ENCODE measurements at places on chromosomes 5 and 9.

DNA sequence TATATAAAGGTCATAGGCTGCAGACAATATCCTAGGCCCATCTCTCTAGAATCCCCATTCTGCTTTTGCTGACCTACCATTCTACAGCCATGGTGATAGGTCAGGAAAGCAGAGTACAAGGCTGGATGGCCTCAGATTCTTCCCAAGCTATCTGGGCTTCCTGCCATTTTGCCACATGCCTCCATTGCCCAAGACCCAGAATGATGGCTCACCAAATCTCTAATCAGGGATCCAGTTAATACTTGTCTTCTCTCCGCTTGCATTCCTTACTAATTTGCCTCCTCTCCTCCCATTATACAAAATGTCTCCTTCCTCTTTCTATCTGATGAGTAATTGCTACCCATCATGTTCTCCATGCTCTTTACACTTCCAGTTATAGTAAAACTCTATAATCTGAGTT lies 22.7 kb upstream of the NDUFS4 start:
- DNase-seq = no peak

DNA sequence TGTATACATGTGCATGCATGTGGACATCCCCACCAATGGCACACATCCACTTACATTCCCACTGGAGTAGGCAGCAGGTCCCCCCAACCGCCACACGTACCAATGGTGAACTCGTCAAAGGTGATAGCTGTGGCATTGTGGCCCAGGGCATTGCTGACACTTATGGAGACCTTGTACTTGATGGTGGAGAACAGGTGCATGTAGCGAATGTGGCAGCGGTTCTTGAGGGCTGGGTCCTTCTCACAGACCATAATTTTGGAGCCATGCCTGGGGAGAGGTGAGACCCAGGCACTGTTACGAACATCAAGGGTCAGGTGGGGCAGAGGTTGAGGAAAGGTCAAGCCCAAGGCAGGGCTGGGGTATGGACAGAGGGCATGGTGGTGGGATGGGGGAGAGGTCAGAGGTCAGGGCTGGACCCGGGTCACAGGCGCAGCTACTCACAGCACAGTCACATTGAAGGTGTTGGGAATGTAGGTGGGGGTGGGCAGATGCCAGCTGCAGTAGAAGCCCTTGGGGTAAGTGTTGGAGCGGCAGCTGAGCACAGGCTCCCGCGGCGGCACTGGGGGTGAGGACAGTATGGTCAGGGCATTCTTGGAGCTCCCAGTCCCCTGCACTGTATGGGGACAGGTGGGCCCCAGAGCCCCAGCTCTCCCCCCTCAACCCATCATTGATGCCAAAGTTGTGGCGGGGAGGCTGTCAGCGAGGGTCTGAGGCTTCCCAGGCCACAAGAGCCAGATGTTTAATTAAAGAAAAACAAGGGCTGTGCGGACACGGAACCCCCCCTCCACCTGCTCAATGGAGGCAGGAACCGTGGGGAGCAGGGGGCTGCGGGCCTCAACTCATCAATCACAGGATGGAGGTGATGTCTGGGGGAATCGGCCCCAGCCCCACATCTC lies 31.9 kb downstream of the CNTFR start:
- no peak for DNase-seq

DNA sequence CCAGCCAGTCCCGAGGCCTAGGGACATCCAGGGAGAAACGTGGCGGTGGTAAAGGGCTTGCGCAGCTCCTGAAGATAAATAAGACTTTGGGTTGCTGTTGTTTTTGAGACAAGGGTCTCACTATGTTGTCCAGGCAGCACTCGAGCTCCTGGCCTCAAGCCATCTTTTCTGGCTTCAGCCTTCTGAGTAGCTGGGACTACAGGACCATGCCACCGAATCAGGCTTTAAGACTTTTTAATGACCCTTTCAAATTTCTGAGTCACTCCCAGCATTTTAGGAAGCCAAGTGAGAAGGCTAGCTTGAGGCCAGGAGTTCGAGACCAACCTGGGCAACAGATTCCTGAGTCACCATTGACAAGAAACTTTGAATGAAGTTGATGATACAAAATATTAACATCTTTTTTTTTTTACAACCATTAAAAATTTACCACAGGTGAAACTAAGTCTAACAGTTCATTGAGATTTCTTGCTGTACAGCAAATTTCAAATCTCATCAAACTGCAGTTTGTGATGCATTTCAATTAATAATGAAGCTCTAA lies 817 bp upstream of the GNE start:
- no peak for DNase-seq

DNA sequence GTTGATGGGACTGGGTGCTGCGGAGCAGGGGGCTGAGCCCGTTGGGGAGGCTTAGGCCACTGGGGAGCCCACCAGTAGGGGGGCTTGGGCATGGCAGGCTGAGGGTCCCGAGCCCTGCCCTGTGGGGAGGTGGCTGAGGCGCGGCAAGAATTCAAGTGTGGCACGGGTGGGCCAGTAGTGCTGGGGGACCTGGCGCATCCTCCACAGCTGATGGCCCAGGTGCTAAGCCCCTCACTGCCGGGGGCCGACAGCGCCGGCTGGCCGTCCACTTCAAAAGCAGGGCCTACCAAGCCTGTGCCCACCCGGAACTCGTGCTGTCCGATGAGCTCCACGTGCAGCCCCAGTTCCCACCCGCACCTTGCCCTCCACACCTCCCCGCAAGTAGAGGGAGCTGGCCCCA lies 917.5 kb downstream of the TAF11L14 start:
- DNase-seq = no peak

- no peak for DNase-seq
Measured at GRCh38 chr5:74364507-74364906, 276.0 kb downstream of the ENC1 start.

DNA sequence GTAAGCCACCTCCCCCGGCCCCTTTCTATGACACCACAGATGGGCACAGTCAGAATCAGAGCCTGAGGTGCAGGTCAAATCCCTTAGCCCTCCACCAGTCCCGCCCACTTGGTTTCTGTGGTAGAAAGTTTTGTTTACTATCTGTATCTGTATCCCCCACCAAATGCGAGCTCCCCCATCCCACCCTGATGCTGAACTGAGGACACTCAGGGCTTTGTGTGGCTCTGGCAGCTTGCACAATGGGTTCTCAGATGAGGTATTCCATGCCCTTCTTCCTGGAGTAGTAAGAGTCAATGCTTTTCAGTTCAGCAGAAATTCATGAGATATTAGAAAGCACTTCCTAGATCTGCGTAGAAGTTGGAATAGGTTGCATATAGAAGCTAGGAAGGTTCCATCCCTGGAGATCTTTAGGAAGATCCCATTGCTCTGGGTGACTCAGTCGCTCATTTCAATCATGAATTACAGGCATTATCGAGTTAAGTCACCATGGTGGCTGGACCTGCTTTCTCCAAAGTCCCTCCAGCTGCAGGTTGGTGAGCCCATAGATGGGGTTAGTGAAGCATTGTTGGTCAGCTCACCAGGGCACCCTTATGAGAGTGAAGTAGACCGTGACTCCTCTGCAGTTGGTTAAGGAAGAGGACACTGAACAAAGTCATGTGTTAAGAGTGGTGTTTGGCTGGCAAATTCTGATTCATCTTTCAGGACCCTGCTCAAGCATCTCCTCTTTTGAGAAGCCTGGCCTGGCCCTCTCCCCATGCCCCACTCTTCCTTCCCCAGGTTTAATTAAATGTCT lies 10.6 kb upstream of the KCNIP1 start:
- peak; percentile 65 for DNase-seq

- DNase-seq = no peak
Measured at GRCh38 chr5:180568914-180569313, 22.4 kb downstream of the SCGB3A1 start.

DNA sequence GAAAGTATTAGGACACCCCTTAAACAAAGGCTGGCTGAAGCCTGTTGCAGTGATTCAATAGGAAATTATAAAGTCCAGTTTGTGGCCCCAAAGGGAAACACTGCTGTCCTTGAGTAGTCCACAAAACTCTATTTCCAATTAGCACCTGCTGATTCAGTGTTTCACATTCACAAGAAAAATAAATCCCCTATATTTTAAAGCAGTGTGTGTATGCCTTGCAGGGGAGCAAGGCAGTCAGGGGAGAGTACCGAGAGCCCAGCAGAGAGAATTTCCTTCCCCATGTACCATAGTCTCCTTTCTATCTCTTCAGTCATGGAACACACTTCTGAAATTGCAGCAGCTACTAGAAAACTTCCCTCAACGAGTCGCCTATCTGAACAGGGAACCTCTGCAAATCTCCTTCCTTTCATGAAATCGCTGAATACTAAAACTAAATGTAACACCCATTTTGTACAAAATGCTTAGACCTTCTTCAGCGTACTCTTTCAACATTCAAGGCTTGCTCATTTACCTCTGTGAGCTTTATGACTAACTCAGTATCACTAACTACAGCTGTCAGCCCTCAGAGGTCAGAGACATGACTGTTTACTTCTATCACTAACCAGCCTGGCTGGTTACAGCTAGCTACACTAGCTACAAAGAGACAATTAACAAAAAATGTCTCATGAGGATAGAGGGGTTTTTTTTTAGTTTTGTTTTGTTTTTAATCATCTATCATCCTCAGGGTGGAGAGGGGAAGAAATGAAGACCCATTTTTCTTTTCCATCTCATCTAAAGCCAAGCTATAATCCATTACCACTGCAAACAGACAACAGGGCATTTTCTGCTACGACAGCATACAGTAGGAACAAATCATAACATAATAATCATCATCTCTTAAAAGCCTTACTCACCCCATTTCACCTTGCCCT lies 188.7 kb downstream of the EBF1 start:
- DNase-seq = no peak

DNA sequence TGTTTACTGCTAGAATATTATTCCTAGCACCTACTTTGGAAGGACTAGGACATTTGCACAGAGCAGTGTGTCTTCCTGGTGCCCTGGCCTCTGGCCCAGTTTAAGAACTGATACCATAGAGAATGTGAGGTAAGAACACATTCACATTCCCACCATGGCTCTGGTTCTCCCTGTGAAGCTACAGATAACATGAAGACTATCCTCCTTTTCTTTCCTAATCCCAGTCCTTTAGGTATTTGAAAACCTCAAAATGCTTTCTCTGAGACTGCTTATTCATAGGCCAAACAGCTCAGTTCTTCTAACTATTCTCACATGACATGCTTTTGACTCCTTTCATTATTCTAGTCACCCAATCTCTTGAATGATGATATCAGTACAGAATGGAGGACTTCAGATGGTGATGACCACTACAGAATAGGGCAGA lies 11.9 kb downstream of the FAM219A start:
- DNase-seq = no peak

GRCh38 chr9:114271556-114272510 lies 51.1 kb upstream of the ORM1 start:
- DNase-seq = peak; percentile 34

GRCh38 chr9:29778281-29778849 lies 2205.1 kb upstream of the C9orf72 start:
- no peak for DNase-seq

DNA sequence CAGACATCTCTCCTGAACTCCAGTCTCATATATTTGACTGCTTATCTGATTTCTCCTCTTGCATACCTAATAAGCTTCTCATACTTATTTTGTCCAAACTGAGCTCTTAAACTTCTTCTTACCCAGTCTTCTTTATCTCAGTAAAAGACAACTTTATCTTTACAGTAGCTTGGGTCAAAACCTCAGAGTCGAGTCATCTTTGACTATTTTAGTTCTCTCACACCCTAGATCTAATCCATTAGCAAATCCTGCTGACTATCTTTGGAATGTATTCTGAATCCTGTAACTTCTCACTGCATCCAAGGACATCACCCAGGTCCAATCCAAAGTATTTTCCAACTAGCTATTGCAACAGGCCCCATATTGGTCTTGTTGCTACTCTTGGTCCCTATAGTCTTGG lies 11.8 kb upstream of the JAK2 start:
- DNase-seq = no peak

DNA sequence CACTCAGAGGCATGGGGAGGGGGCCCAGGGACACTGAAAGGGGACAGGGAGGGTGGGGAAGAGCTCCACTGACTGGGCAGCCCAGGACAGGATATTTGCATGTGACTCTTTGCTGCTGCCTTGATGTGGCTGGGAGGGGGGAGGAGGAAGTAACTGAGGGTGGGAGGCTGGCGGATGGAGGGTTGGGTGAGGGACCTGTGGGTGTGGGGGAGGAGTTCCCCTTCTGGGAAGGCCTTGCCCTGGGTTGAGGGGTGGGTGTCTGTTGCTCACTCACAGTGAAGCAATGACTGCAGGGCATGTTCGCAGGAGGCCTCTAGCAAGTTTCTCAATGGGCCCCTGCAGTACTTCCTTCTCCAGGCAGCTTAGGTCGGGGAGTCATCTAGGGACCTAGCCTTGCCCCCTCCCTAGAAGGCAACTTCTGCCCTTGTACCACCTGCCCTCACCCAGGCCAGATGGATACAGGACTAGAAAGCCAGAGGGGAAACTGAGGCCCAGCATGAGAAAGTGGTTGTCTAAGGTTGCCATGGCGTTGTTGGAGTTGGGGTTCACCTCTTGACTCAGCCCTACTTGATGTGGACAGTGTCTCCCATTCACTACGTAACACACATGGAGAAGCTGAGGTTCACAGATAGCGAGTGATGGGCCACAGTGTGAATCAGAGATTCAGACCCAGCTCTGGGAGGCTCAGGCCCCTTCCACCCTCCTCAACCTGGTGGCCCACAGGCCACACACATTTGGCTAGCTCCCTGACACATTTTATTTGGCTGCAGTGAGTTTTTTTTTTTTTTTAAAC lies 3.0 kb downstream of the GRK6 start:
- DNase-seq = no peak

DNA sequence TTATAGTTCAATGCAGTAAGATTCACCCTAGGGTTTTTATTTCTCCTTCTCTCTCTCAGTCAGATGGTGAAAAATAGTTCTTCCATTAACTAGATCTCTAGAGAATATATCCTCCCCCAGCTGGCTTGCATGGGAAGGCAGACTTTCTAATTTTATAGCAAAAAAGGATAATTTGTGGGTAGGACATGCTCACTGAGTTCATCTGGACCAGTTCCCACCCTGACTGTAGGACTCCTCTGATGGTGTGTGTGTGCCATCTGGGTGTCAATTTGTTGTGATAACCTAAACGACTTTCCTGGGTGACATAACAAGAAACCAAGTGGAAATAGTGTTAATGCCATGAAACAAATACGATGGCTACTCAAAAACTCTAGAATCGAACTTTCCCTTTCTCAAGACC lies 44.9 kb downstream of the APBA1 start:
- DNase-seq = no peak

DNA sequence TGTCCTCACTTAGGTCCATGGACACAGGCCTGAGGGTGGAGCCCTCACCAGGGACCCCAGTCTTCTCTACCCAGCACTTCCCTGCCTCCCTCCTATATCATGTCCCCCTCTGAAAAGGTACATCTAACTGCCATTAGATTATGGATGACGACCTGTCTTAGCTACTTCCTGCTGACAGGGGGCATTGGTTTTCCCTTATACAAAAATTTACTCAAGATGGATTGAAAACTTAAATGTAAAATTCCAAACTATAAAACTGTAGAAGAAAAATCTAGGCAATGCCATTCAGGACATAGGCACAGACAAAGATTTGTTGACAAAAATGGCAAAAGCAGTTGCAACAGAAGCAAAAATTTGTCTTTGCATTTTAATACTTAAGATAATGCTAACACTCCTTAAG lies 623.2 kb upstream of the FAM174A start:
- no peak for DNase-seq

DNA sequence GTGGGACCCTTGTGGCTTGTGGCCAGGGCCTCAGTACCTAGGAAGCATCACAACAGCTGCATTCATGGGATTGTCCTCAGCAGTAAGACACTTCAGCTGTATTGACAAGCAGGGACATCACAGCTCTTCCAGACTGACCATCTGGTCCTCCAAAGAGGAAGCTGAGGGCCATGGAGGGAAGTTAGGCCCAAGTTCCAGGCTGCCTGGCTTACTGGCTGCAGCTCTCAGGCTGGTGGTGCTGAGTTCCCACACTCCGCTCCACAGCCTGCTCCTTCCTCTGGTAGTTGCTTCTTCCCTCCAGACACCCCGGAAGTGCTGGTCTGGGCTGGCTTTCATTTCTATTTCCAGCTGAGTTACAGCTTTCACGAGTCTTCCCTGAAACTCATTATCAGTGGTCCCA lies 5.7 kb upstream of the STING1 start:
- DNase-seq = peak; percentile 48

All from globus pallidus (tissue), 1 donor.